ENCODE measurements at places on chromosomes 11 and 22.
A peak's percentile ranks its signal among the peaks of the same experiment; 100 is the strongest.

GRCh38 chr11:64096835-64097234, 61.1 kb downstream of the FLRT1 start:
- DNase-seq: no peak

DNA sequence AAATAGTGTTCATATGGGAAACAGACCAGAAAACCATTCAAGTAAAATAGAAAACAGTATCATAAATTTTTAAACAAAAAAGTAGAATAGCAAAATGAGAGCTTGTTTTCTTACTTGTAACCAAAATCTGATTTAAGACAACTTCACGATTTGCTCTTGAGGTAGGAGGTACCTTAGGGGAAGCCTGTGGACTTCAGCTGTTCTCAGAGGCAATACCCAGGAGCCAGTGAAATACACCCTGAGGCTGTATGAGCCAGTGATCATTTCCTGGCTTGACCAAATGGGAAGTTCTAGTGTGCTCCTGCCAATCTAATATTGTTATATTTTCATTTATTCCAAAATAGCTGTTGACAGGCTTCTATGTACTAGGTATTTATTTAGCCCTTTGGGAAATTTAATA, 104.8 kb downstream of the ARHGAP42 start:
- no peak for DNase-seq

DNA sequence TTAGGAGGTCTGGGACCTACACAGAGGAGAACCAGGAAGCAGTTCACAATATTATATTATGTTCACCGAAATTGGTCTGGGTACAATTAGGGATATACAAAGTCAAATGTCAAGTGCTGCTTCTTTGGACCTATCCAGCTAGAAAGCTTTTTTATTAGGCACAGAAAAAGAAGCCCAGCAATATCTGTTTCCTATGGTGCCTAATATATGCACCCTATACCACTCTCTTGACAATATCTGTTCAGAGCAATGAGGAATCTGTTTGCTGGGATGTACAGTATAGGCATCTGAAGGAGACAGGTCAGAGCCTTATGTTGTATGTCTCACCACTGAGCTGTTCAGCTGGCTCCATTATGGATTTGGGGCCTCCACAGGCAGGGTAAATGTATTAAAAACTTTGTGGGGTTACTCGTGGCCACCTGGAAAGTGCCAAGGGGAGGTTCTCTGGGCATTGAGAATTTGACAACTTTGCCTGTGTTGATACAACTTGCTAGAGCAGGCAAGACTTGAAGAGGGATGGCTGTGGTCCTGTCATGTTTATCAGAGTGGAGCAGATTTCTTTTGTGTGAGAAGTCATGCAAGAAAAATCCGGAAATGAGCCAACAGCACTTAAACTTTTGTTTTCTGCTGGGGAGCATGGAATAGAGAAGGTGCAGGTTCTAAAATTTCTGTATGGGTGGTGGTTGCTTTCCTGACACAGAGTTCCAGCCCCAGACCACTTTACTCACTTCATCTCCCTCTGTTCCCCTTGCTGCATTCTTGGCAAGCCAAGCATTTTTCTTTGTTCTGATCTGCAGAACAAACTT, 10.1 kb downstream of the STIM1 start:
- no peak for DNase-seq

GRCh38 chr22:23862103-23862502, 4.4 kb downstream of the SLC2A11 start:
- DNase-seq: no peak

- DNase-seq: no peak
Observed at GRCh38 chr11:115362997-115363396, 141.2 kb downstream of the CADM1 start.

GRCh38 chr22:23064381-23065068, 5.8 kb upstream of the GNAZ start:
- no peak for DNase-seq

DNA sequence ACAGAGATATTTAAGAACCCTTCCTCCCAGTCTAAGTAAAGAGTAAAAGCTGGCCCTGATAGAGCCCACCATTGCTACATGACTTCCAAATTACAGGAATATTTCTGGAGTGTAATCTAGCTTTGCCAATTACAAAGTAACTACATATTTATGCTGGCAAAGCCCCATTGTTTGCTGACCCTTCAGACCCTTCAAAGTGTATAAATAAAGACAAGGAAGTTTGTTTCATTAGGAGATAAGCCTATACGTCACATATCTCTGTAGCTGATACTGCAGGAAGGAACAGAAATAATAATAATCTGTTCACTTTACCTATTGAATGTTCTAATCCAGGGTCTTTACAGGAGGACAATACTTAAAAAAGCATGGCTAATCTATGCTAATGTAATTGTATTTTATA, 375.1 kb downstream of the SOX6 start:
- no peak for DNase-seq

DNA sequence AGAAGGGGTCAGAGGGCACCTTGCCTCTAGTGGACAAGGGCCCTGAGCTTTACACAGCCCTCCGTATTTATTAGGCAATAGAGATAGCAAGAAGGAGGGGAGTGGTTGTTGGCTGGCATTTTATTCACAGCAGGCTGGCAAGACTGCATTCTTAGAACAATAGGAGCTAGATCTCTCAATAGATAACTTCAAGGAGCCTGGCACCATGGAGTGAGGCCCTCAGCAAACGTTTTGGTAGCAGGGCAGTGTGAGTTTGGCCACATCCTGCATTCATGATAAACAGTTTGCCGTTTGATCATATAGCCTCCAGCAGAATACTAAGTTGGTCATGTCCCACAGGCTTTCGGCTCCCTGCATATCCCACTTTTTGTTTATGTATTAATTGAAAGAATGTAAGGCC, 31.6 kb downstream of the OR10A6 start:
- DNase-seq: no peak

DNA sequence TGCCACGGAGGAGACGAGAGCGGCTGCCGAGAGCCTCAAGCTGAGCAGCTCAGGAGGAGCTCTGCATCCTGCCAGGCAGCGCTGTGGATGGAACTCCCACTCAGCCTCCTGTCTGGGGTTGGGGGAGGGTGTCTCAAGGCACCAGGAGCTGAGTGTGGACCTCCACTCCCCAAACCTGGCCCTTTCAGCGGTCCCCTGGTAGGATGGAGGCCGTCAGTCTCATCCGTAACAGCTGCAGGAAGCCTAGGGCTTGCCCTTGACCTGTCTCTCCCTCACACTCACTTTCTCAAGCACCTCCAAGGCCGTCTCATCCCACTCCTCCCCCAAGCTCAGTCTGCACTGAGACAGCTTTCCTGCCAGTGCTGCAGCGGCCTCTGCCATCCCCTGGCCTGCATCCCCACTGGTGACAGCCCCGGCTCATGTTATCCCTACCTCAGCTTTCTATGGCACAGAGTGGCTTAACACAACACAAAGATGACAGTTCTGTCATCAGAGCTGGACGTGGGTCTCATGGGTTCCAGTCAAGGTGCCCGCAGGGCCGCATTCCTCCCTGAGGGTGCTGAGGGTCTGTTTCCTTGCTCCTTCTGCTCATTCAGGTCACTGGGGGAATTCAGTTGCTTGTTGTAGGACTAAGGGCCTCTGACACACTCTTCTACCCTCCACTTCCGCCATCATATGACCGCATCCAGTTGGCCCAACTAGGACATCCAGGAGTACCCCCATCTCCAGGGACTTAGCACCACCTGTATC, 341.9 kb upstream of the B3GAT1 start:
- no peak for DNase-seq

- DNase-seq: peak; percentile 68
Observed at GRCh38 chr11:83249972-83250593, 36.1 kb downstream of the CCDC90B start.

DNA sequence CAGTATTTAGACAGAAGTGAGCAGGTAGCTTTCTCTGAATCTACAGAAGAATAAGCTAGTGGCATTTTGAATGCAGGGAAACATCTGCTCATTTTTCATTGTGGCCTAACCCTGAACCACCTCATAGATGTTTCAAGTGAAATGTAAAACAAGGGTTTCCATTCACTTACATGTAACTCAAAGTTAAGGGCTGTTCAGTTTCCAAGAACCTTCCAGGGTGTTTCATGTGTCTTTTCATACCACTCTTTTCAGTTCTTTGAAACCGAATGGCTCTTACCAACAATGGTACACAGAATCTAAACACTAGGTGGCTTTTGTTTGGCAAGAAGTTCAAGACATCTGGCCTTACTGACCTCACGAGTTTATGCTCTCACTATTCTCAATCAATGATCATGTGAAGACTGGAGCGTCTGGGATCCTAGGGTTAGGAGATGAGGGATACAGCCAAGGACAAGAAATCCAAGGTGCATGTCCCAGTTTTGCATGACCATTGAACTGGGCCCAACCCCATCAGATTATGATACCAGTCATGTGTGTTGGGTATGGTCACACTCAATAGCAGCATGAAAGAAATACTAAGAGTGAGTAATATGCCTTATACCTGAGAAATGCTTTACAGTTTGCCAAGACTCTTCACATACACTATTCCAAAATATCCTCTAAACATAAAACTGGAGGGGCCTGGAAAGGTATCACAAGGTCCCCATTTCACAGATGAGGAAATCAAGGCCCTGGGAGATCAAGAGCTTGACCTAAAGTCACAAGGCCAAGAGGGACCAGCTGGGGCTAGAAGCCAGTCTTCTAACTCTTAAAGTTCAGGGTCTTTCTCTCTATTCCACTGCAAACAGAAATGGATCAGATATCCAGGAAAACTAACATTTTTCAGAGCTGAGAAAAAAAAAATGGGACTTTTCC, 92.7 kb downstream of the ETS1 start:
- no peak for DNase-seq

DNA sequence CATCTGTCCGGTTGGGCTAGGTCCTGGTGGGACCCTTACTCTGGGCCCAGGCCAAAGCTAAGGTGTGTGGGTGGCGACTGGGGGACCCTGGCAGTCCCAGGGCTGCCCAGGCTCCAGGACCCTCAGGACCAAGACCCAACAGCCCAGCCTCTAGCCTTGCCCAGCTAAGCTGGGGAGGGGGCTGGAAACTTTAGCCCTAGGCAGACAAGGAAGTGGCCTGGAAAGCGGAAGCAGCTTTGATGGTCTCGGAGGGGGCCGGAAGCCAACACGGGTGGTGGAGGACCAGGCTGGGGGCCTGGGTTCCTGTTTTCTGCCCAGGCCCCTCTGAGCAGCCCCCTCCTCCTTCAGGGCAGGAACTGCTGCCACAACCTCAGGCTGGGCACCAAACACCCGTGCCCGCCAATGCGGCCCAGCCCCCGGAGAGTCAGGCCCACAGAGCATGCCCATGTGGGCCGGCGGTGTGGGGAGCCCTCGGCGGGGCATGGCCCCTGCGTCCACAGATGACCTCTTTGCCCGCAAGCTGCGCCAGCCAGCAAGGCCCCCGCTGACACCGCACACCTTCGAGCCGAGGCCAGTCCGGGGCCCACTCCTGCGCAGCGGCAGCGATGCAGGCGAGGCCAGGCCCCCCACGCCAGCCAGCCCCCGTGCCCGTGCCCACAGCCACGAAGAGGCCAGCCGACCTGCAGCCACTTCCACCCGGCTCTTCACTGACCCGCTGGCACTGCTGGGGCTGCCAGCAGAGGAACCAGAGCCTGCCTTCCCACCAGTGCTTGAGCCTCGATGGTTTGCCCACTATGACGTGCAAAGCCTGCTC, 2.8 kb downstream of the SIPA1 start:
- peak; percentile 66 for DNase-seq

DNA sequence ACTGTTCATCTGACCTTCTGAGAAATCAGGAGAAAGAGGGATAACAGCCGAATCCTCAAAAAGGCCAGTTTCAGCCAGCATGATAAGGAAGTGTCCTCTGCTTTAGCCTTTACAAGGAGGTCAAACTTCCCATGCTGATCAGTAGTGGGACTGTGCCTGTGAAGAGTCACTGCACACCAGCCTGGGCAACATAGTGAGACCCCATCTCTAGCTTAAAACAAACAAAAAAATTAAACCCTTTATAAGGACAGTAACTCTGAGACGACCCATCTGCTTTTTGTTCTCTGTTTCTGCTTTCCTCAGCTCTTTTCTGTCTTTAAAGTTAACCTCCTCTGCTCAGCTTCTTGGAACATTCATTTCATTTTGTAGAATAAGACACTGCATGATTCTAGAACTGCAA, 49.7 kb downstream of the SCGB1A1 start:
- DNase-seq: no peak

DNA sequence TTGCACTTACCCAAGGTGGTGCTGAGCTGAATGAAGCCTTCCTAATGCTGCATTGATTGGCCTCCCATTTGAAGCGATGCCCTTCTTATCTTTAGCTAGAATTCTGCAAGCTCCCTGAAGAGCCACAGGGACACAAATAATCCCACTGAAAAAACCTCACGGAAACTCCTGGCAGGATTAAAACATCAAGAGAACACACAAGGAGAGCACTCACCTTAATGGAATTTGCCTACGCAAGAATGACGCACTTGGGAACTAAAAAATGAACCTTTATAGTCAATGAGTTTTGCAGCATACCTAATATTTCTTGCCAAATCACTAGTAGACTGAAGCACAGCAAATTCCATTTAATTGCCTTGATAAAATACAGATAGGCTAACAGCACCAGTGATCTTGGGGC, 232.8 kb upstream of the UBASH3B start:
- no peak for DNase-seq

GRCh38 chr11:122154227-122154626, 38.2 kb upstream of the BLID start:
- DNase-seq: no peak

DNA sequence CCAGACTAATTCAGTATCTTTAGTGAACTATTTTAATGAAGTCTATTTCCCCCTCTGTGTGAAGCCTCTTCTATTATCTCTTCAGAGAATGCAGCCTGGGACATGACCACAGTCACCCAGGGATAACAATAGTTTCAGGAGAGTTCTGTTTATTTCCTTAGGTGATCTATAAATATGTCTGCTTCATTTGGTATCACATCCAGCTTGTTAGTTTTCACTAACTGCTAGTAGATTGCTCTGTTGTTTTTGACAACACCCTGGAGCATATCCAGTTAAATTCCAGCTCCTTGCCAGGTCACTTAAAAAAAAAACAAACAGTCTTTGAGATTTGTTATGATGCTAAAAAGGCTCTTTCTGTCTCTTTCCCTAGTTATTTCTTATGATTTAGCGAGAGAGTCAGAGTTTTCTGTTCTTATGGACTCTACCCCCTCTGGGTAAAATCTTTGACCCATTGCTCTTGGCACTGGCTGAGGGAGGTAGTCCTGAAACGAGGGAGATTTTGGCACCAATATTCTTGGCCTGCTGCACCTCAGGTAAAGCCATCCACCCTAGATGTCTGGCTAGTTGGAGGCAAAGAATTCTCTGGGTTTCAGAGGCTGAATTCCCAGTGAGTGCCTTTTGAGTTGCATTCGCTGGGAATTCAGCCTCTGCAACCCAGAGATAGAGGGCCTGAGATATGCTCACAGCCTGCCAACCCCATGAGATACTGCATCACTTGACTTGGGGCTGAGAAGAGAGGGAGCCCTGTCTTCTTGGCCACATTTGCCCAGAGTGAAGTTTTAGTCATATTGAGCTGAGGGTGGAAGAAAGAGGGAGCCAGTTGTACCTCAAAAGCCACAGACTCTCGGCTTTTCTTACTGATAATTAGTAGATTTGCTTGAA, 159.1 kb downstream of the PGR start:
- no peak for DNase-seq

- DNase-seq: no peak
Observed at GRCh38 chr11:66002648-66003225, 434 bp downstream of the BANF1 start.

Data from stomach (tissue), 19 donors.